ENCODE measurements at places on chromosomes 1 and 21. TPM values are rescaled to one million over a fixed set of nuclear protein-coding genes. Genes with fewer than 3 reads are reported as not detected.
A peak's percentile ranks its signal among the peaks of the same experiment; 100 is the strongest.

DNA sequence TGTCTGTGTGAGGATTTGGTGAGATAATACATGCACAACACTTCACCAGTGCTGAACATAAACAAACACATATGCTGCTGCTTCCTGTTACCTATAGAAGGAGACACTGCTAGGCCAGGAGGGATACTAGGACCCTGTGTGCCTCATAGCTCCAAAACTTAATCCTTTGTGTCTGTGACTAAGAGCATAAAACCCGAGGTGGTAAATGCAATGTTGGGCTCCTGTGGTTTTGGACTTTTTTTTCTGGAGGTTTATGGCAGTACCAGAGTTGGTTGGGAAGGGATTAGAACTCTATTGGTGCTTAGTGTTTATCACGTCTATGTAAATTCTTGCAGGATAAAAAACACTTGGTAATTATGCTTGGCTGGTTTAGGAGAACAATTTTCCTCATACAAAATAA lies 122.9 kb downstream of the NUF2 start:
- DNase-seq, result no peak

UMODL1 gene
- 0.10 TPM for total RNA-seq

GRCh38 chr1:111988377-111988742 lies 1.1 kb downstream of the KCND3 start:
- no peak for DNase-seq

DNA sequence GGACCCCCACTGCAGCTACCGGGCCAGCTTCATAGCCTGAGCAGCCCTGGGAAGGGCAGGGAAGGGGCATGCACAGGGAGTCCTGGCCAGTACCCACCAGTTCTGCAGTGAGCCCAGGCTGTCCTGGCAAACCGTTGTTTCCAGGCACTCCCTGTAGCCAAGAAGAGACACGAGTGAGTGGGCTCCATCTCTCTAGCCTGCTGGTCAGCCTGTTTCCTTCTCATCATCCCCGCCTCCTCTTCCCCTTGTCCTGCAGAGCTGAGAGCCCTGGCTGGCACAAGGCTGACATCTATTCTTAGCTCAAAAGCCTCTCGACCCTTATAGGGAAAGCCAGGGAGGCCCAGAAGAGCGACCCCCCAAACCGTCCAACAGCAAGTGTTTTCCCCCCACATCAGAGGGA lies 28.7 kb downstream of the COL16A1 start:
- DNase-seq, result no peak

DNA sequence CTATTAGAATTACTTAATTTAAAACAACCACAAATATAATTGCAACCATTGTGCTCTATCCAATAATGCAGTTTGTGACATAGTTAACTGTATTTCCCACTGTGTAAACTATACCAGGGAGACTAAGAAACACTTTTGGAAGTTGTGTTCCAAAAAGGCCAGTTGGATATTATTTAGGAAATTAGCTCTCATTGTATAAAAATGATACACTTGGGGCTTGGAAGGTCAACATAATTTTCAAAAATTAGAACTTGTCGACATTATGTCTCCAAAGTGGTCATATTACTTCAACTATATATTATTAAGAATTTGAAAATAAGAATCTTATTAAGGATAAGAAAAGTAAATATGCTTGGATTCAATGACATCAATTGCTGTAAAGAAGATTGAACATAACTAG lies 876.6 kb downstream of the MRPL39 start:
- DNase-seq, result no peak

S100A12 gene
- total RNA-seq, result not detected

DNA sequence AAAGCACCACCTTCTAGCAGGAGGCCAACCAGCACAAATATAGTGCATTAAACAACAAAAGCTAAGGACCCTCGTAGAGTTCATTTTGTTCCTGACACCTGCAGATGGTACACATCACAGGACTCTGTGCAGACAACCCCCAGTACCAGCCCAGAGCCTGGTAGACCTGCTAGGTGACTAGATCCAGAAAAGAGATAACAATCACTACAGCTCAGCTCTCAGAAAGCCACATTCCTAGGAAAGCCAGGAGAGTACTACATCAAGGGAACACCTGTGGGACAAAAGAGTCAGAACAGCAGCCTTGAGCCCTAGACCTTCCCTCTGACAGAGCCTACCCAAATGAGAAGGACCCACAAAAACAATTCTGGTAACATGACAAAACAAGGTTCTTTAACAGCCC lies 344.7 kb upstream of the PTBP2 start:
- DNase-seq, result no peak

- no peak for DNase-seq
These were observed 15.7 kb downstream of the RGS2 start for GRCh38 chr1:192824511-192824910.

DNA sequence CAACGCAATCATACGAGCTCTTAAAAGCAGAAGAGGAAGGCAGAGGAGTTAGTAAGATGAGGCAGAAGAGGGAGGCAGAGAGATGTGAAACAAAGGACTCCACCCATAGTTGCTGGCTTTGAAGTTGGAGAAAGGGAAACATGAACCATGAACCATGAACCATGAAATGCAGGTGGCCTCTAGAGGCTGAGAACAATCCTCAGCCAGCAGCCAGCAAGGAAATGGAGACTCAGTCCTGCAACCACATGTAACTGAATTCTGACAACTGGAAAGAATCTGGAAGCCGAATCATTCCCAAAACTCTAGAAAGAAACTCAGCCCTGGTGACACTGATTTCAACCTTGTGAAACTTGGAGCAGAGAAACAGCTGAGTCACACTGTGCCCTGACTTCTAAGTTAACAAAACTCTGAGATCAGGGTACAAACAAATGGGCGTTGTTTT lies 10.1 kb downstream of the DIPK1A start:
- DNase-seq, result peak; percentile 81

DNA sequence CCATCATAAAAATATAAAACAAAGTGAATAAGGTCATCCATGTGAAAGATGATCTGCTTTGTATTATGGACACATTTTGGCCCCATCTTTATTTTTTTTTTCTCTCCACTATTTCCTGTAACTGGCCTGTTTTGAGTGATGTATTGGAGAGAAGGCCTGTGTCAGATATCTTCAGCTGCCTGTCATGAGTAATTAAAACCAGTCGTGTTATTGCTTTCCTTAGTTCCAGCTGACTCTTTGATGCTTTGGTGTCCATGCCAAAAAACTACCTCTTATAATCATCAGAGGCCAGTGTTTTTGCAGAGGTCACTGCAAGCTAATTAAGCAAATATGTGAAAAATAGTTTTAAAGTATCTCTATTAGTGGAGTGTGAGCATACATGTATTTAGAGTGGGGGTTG lies 29.7 kb downstream of the NTMT2 start:
- DNase-seq, result no peak

POGZ gene
- 63.9 TPM for total RNA-seq

- DNase-seq, result no peak
These were observed 248.9 kb upstream of the ADGRL4 start for GRCh38 chr1:79255421-79255820.

DNA sequence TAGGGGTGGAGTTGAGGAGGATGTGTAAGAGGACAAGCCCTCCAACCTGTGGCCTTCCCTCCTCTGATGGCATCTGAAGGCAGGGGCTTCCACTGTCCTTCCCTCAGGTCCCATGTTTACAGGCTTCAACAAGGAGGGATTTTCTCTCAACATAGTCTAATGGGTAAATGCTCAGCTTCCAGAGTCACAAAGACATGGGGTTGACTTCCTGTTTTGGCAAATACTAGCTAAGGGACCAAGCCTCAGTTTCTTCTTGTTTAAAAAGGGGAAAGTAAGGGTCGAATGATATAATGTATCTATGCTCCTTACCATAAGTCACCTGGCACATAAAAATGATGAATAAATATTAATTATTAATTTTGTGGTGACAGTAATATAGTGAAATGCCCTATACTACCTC lies 3.1 kb downstream of the SV2A start:
- no peak for DNase-seq

- DNase-seq, result no peak
These were observed 116.9 kb downstream of the RGS7 start for GRCh38 chr1:241240069-241240468.

RGS13 gene
- not detected for total RNA-seq

GRCh38 chr1:119732465-119733168 lies 20.9 kb downstream of the PHGDH start:
- DNase-seq, result no peak

GRCh38 chr1:238329671-238330070 lies 438.9 kb upstream of the ZP4 start:
- peak; percentile 65 for DNase-seq

BRDT gene
- not detected for total RNA-seq

SPSB1 gene
- total RNA-seq, result 56.7 TPM
